ENCODE measurements at places on chromosomes 2 and 18.

- DNase-seq = no peak
Observed at GRCh38 chr18:22368021-22368420, 49.7 kb downstream of the CTAGE1 start.

DNA sequence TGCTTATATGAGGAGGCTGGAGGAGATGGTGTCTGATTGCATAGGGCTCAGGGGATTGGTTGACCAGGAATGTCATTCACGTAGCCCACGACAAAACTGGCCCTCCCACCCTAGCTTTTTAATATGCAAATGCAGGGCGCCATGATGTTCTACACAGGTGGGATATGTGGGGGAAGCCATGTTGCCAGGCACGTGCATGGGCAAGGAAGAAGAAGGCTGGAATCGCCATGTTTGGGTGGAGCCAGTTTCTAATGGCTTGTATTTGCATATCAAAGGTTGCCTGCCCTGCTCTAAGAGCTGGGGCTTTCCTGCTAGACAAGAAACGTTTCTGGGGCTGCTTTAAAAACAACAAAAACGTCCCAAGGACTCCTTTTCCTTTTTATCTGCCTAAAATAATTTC is 26.5 kb upstream of the LINC00305 start:
- no peak for DNase-seq

DNA sequence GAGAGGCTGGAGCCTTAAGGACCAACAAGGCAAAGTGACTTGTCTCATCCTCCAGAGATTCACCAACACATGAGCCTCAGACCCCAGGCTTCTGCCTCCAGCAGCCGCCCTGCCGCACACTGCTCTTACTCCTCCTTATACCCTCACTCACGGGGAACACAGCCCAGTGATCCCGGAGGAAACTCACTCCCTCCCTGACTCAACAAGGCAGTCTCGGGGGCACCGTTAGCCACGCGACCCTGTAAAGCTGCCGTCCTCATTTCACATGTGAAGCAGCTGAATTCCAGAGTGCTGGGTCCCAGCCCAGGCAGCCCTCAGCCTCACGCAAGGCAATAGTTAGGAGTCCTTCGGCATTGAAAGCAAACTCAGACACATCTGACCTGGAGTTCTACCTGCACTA is 129.7 kb downstream of the TPO start:
- DNase-seq = no peak

DNA sequence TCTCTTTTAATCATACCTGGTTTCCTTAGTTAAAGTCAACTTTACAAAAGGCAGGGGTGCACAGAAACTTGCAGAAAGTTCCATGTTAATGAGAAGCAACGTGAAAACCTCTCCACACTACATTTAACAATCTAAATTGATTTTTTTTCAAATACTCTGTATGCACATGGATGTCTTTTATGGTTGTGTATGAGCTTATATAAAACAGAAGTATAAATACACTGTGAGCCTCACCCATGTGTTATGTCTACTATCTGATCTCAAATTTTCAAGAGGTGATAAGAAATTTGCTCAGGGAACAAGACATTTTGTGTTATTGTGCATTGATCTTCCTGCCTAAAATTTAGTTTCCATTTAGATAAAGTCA is 617.6 kb downstream of the ADCYAP1 start:
- DNase-seq = no peak

GRCh38 chr2:96102596-96103186 is 13.7 kb downstream of the ADRA2B start:
- DNase-seq = no peak

DNA sequence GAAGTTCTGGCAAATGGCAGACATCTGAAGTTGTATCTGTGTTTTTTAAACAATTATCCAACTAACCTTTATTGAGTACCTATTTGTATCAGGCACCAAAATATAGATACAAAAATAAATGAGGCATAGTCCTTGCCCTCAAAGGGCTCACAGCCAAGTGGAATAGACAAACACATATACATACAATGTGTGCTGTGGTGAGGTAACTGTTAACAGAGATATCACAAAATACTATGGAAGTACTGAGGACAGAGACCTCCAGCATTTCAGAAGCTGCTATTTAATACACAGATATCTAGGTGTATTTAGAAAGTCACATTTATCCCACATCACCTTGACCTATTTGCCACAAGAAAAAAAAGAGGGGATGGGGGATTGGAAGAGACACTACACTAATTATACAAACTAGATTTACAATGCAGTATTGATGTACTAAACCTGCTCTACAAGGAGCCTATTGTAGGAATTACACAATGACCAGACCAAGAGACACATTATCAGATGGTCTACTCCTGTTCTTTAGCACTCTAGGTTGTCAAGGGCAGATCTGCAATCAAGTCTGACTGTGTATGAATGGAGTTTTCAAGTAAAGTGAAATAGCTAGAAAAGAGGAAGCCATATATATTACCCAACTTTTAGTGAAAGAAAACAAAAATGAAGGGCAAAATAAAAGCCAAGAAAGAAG is 62.2 kb downstream of the SPIRE1 start:
- no peak for DNase-seq

DNA sequence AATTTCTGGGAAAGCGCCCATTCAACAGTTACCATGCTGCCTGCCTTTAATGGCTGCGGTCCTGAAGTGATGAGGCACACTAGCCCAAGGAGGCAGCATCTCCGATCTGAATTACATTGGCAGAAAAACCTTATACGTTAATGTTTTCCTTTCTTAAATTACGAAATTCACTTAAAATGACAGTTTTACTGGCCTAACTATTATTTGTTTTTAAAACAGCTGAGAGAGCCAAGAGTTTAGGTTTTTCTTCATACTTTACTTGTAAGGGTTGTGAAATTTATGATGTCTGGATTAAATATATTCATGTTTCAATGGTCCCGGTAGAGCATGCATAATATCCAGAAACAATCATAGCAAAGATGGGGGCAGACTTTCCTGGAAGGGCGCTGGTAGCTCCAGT is 115.2 kb upstream of the REV1 start:
- no peak for DNase-seq

- no peak for DNase-seq
Observed at GRCh38 chr2:98463988-98464771, 19.5 kb downstream of the INPP4A start.

Data from hematopoietic multipotent progenitor cell treated with erythropoietin and hydrocortisone succinate and interleukin-3 and kit ligand, for 15 days (in vitro differentiated cells).